ENCODE measurements at places on chromosomes 3 and 15.

- DNase-seq: no peak
These were observed 13.0 kb upstream of the RAMAC start for GRCh38 chr15:82972990-82973389.

DNA sequence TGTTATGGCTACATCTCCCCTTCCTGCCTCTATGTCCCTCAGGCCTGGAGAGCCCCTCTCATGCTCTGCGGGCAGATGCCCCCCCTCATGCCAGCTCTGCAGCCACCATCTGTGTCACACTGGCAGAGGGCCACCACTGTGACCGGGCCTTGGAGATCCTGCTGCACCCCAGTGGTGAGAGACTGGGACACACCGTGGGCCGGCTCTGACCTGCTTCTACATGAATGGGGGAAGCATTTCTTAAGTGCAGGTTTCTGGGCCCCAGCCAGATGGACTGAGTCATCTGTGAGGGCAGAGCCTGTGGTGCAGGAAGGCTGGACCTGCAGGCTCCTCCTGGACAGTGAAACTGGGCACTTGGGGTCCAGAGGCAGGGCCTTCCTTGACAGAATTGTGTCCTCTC lies 4.8 kb downstream of the VWA5B2 start:
- no peak for DNase-seq

DNA sequence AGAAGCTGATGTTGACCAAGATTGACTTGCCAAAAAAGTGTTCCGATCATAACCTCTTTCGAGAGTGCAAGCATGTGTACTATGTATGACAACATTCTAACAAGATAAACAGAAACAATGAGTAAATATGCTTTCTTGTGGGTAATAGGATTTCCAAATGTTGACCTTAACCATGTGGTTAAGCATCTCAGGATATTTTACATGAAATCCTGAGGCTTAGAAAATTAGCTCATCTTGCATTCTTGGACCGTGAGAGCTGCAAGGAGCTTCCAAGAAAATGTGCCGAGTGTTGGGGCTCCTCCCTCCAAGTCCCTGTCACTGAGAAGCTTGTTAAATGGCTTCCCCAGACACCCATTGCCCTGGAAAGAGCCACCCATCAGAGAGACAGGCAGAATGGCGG lies 50.1 kb downstream of the C3orf20 start:
- DNase-seq: no peak

GRCh38 chr15:43808960-43809678 lies 8.7 kb downstream of the HYPK start:
- DNase-seq: no peak

DNA sequence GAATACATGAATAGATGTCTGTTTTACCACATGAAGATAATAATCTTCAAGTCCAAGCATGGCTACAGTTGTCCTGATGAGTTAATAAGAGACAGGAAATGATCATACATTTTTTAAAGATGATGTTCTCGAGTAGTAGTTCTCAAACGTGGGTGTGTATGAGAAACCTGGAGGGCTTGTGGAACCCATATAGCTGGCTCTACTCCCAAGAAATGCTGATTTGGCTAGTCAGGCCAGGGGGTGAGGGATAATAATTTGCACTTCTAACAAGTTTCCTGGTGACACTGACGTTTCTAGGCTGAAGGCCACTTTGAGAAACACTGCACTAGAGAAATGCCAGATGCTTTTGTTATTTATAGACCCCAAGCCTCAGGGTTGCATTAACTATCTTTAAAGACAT lies 37.0 kb downstream of the ROPN1B start:
- no peak for DNase-seq

- DNase-seq: no peak
These were observed 74.7 kb downstream of the NPTN start for GRCh38 chr15:73558529-73558928.

DNA sequence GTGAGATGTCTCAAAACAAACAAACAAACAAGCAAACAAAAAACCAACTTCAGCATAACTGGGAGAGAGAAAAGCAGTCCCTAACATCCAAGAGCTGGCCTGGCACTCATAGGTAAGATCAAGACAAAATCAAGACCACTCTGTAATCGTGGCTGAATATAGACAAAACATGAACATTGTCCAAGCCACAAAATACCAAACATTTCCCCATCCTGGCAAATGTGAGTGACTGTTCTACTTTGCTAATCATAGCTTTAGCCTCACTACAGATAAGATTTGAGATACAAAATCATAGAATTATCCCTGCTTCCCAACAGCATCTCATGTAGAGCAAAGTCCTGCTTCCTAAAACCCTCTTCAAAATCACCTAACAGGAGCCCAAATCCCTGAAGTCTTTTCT lies 116.7 kb upstream of the PRTG start:
- DNase-seq: no peak

Data from NCI-H1930 (cell line).